ENCODE measurements at places on chromosomes 7 and 10. TPM values are rescaled to one million over a fixed set of nuclear protein-coding genes. Genes with fewer than 3 reads are reported as not detected.

The C10orf105 gene
- not detected for total RNA-seq

- no peak overlapping the region for H3K27ac ChIP-seq
- no peak overlapping the region for H3K4me3 ChIP-seq
- no peaks in the 10 kb centered on the region for H3K27me3 ChIP-seq
- H3K4me1 ChIP-seq: no peaks in the 10 kb centered on the region
- DNase-seq: no peak
Observed at GRCh38 chr7:2953588-2954407, 89.9 kb downstream of the CARD11 start.

DNA sequence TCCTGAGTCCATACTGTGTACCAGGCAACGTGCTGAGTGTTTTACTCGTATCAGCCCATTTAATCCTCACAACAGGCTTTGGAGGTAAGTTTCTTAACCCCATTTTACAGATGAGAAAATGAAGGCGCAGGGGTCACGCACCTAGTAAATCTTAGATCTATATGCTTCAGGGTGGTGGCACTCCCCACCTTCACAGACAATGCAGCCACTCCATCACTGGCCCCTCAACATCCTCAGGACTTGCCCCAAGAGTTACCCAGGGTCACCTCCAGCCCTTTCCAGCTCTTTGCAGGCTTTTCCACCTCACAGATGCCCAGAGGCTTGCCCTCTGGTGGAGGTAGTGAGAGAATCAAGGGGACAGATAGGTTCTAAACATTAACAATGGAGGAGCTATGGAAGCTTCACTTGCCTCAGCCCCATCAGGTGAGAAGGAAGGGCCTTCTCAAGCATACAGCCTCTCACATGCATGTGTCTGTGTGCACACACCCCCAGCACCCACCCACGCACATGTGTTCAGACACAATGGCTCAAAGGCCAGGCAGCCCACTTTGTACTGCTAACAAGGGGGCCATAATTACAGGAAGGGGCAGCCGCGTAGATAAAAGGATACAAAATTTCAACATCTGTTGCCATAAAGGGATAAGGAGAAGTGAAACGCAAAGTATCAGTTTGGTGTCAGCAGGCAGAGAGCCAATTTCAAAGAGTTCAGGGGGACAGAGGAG lies 29.1 kb downstream of the DPCD start:
- H3K27me3 ChIP-seq: no peaks in the 10 kb centered on the region
- H3K4me1 ChIP-seq: no peaks in the 10 kb centered on the region
- H3K27ac ChIP-seq: no peak overlapping the region
- H3K4me3 ChIP-seq: no peak overlapping the region
- no peaks in the 10 kb centered on the region for H3K36me3 ChIP-seq
- no peak for DNase-seq

The GTF2IRD1 gene
- total RNA-seq: 40.5 TPM

The LLCFC1 gene
- total RNA-seq: not detected

DNA sequence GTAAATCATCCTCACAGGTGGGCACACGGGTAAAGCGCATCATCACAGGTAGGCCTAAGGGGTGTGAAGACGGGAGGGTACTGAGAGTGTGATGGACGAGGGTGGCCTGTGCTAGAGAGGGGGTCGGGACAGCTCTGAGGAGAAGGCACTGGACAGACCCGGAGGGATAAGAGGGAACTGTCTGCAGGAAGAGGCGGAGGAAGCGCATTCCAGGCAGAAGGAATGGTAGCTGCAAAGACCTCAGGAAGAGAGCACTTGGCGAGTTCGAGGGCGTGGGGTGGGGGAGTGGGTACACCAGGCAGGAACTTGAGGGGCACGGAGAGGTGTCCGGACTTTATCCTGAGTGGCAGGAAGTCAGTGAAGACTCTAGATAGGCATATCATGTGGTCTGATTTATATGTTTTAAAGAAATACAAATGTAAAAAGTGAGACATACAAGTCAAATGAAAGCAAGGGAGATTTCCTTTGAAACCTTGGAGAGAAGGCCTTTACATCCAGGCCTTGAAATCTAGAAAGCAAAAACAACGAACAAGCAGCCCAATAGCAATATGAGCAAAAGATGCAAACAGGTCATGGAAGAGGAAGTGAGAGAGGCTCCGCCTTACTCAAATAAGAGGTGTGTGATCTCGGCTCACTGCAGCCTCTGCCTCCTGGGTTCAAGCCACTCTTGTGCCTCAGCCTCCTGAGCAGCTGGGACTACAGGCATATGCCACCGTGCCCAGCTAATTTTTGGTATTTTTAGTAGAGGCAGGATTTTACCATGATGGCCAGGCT lies 3.6 kb downstream of the LHPP start:
- H3K27ac ChIP-seq: no peak overlapping the region
- DNase-seq: no peak
- no peaks in the 10 kb centered on the region for H3K27me3 ChIP-seq
- peaks cover 4% of the 10 kb centered on the region for H3K4me1 ChIP-seq
- no peaks in the 10 kb centered on the region for H3K36me3 ChIP-seq

The ASZ1 gene
- not detected for total RNA-seq

DNA sequence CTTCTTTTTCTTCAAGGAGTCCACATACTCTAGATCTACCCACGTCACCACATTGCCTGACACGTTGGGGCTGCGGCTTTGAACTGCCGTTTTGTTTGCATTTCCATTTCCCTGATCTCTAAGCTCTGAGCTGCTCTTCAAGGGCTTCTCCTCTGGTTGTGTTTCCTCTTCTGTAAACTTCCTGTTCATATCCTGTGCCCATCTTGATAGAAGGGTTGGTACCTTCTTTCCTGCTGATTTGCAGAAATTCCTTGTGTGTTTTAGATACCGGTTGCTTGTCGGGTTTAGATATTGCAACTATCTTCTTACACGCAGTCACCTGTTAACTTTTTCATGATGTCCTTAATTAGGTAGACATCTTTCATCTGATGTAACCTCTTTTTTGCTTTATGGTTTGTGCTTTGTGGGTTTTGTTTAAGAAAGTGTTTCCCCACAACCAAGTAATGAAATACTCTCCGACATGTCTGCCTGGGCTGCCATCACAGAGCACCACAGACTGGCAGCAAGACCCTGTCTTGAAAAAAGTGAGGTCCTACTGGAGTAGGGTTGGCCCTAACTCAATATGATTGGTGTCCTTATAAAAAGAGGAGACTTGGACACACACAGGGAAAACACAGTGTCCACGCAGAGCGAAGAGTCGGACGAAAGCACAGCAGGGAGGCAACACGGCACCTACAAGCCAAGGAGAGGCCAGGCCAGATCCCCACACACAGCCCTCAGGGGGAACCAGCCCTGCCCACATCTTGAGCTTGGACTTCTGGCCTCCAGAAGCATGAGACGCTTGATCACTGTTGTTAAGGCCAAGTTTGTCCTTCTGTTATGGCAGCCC lies 99.1 kb upstream of the PDGFA start:
- no peak for DNase-seq
- H3K27me3 ChIP-seq: no peaks in the 10 kb centered on the region
- no peak overlapping the region for H3K27ac ChIP-seq
- no peak overlapping the region for H3K4me3 ChIP-seq
- H3K36me3 ChIP-seq: no peaks in the 10 kb centered on the region

Data from psoas muscle (tissue), 8 donors.